ENCODE measurements at places on chromosomes 11 and 22.
A peak's percentile ranks its signal among the peaks of the same experiment; 100 is the strongest.

DNA sequence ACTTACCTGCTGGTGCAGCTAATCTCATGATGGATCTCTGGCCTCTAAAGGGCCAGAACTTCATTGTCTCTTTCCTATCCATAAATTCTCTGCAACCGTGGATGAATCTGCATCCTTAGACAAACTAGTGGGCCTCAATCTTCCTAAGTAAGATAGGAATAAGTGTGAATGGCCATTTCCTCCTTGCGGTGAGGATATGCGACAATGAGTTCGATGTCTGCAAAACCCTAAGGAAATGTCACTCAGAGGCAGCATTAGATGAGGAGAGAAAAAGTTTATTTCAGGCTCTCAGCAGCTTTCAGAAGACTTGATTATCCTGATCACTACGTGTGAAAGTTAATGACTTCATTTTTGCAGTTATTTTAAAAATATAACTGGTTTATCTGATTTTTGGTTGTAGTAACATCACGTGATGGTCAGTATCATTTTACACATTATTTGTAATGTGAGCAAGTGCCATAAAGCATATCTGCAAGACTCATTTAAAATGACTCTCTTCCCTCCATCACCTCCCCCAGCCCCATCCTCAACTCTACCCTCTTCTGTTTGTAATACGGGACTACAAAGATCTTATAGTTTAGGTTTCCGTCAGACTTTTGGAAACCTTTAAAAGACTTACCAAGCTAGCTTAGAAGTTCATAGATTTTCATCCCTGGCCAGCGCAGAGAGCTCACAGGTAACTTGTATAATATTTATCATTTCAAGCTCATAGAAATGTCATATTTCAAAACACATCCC, 10.2 kb downstream of the GRAP2 start:
- DNase-seq: no peak

DNA sequence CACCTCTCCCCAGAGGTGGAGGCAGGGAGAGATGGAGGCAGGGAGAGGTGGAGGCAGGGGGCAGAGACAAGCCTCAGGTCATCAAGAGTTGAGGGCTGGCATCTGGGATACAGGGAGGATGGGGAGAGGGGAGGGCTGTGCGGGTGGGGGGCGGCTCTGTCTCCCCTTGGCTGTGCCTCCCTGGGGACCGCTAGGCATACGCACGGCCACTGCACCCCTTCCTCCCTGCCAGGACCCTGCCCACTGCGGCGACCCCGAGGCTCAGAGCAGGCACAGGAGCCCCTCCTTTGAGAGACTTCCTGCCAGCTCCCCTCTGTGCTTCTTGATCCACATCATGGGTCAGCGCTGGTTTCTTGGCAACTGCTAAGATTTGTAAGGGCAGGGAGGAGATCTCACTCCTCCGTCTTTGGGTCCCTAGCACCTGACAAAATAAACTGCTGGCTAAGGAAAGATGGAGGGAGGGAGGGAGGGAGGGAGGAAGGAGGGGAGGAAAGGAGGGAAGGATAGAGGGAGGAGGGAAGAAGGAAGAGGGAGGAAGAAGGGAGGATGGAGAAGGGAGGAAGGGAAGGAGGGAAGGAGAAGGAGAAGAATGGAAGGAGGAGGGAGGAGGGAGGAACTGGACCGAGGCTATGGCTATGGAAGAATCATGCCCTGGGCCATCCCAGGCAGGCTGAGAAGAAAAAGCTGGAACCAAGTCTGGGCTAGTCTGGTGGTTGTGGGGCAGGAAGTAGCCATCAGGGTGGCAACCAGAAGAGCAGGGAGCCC, 18.5 kb downstream of the PRR33 start:
- DNase-seq: no peak

- no peak for DNase-seq
These were observed 847.3 kb downstream of the BRD1 start for GRCh38 chr22:48980409-48980808.

GRCh38 chr22:26045051-26045450, 124.2 kb upstream of the SEZ6L start:
- no peak for DNase-seq

DNA sequence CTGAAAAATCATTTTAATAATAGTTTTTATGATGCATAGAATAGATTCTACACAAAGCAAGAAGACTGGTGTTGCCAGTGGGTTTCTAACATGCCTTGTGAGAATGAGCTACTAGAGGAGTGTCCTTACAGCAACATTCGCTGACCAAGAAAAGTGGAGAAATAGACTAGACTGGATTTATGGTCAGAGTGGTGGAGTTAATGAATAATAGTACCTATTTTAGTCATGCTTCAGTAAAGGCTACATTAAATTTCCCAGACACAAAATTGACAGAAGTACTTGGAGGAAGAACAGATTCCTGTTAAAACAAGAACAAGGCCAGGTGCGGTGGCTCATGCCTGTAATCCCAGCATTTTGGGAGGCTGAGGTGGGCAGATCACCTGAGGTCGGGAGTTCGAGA, 539.2 kb downstream of the ETS1 start:
- no peak for DNase-seq

GRCh38 chr11:128916681-128917080, 25.5 kb downstream of the KCNJ5 start:
- no peak for DNase-seq

GRCh38 chr22:47275605-47276449, 513.4 kb downstream of the TBC1D22A start:
- DNase-seq: no peak

- no peak for DNase-seq
These were observed 12.0 kb upstream of the MRGPRD start for GRCh38 chr11:68992743-68993255.

- DNase-seq: no peak
These were observed 58.2 kb downstream of the RBX1 start for GRCh38 chr22:41009222-41009948.

DNA sequence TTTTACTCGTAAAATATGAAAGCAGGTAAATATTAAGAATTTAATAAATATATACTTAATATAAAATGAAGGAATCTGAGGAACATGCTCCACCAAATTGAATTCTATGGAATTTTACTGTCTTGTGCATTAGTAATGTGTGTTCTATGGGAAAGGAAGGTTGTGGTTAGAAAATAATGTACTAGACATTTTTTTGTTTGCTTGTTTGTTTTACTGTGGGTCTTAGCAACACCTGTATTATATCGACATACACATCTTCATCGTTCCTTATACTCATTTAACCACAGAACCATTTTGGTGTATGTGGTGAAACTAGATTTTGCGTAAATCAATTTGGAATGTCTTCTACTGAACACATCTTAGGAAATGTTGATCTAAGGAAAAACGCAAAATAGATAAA, 114.1 kb upstream of the MTMR2 start:
- no peak for DNase-seq

DNA sequence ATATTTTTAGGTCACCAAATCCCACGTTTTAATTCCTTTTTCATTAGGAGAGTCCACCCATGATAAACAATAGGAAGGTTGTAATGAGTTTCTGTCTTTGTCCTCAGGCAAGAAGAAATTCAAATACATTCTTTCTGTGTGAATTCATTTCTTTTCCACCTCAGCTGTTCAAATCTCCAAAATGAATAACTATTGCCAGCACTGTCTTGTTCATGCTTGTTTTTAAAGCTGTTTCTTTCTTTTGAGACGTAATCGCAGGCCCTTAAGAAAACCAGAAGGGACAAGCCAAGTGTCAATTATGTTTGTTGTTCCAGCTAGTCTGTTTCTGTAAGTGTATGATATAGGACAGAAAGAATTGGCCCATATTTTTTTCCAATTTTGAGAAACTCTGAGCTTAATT, 20.2 kb downstream of the MMP27 start:
- DNase-seq: no peak

- DNase-seq: no peak
These were observed 250.3 kb upstream of the TBCEL start for GRCh38 chr11:120773501-120774031.

DNA sequence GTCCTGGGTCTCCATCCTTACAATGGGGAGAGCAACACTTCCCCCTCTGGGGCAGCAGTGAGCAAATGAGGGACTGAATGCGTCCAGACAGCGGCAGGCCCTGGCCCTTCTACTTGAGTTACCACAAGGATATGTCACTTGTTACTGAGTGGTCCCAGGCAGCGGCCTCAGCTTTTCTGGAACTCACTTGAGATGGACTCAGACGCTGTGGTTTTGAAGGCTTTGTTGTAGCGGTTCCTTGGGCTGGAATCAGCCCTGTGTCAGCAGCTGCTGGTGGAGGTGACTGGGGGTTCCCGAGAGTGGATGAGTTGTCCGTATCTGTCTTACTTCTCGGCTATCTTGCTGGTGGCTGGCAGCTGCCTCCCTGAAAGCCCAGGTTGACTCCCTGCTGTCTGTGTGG, 77.0 kb downstream of the MICAL2 start:
- no peak for DNase-seq

- no peak for DNase-seq
These were observed 146.8 kb upstream of the LARGE1 start for GRCh38 chr22:34067031-34067430.

GRCh38 chr22:37906364-37907008, 389 bp downstream of the MICALL1 start:
- DNase-seq: no peak

- no peak for DNase-seq
These were observed 934.9 kb downstream of the BRD1 start for GRCh38 chr22:48892578-48893287.

DNA sequence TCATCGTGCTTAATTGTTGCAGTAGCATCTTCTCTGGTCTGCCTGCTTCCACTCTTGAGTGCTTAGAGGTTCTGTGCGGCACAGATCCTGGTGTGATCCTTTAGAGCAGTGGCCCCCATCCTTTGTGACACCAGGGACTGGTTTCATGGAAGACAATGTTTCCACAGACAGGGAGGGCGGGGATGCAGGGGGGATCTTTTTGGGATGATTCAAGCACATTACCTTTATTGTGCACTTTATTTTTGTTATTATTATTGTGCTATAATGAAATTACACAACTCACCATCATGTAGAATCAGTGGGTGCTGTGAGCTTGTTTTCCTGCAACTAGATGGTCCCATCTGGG, 76.8 kb upstream of the SHANK2 start:
- no peak for DNase-seq

DNA sequence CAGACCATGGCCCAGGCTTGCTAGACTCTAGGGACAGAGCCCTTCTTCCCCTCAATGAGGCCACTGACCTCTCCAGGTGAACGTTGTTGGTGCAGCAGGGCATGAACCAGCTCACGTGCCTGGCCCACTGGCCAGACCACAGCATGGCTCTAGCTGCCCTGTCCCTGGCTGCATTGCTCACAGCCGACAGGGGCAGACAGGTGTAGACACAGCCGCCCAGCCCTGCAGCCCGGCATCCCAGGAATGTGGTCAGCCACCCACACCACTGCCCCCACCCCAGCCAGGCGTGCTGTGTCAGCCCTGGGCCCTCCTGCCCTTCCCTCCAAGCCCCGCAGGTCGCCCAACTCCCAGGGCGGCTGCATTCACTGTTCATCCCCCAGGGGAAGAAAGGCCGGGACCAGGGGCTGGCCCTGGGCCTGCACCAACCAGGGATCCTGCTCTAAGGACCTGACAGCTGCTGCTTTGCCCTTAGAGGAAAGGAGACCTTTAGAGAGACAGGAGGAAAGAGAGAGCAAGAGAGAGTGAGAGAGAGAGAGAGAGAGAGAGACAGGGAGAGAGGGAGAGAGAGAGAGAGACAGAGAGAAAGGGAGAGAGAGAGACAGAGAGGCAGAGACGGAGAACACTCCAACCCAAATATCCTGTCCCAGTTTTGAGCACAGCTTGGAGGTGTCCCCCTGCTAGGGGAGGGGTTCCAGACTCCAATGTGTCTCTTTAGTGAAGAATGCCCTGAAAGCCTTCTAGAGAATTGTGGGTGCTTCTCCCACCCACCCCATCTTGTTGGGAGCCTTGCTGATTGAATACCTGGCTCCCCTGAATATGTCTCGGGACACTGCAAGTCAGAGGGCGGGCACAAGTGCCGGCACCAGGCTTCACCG, 44.2 kb upstream of the LINC01488 start:
- no peak for DNase-seq

DNA sequence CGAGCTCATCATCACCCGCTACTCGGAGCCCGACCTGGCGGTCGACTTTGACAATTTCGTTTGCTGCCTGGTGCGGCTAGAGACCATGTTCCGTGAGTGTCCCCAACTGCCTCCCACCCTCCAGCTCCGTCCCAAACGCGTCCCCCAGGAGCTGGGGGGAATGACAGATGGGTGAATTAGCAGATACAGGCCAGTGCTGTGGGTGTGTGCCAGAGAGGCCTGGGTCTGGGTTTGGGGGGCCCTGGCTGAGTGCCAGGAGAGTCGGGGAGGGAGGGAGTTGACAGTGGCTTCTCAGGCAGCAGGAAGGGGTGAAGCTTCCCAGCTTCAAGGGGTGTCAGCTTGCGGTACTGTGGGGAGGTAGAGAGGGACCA, 28.6 kb downstream of the CAPN1 start:
- DNase-seq: no peak

- no peak for DNase-seq
These were observed 615.5 kb downstream of the NTM start for GRCh38 chr11:131985846-131986301.

DNA sequence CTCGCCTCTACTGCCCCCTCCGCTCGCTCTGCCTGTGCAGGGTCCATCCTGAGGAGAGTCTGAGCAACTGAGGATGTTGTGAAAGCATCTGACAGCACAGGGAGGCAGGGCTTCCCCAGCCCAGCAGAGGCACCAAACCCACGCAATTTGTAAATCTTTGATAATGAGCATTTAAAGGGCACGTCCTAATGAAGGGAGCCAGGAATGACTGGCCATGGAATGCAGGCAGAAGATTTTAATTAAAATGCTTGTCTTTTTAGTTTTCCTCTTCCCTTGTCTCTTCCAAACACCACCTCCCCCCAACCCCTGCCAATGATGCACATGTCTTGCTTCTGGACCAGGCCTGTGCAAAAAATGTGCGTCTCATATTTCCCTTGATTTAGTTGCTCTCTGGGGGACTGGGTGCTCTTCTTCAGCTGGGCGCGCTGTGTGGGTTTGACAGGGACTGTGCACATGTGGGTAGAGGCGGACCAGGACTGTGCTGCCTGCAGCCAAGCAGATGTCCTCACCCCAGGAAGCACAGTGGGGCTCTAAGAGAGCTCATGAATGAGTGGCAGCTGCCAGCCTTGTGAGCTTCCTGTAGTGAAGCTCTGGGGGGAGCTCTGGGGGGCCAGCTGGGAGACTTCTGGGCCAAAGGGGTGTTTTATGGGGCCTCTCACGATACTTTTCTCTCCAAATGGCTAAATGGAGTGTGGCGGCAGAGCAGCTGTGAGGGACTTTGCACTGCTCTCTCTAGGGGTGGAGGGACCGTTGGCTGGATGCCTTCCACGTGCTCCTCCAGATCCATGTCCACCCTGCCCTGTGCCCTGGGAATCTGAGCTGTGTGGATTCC, 273.5 kb downstream of the ST3GAL4 start:
- DNase-seq: no peak

DNA sequence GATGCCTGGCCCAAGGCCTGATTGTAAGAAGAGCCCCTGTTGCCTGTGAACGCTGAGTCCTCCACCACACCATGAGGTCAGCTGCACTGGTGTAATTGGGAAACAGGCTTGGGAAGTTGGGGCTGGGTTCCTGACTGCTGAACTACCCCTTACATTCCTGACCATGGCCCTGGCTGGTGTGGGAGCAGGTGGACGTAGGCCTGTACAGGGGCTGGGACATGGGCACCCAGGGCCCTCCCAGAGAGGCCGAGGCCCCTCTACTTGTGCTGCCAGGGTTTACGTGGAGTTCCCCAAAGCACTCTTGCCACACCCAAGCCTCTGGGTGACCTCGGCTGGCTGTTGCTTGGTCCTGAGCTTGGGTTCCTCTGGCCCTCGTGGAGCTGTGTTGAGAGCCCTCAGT, 5.4 kb downstream of the RELT start:
- DNase-seq: no peak

- DNase-seq: peak; percentile 98
These were observed 798.1 kb downstream of the OPCML start for GRCh38 chr11:132734217-132734616.

GRCh38 chr11:129694538-129694937, 121.1 kb upstream of the TMEM45B start:
- no peak for DNase-seq

GRCh38 chr11:42812960-42813359, 498.8 kb upstream of the API5 start:
- DNase-seq: no peak

Data from non-pigmented ciliary epithelial cell (primary cell).